ENCODE measurements at places on chromosomes 1 and 21.

GRCh38 chr1:62386351-62387121 lies 50.3 kb upstream of the USP1 start:
- DNase-seq, result no peak

GRCh38 chr21:43808832-43809251 lies 19.5 kb downstream of the RRP1 start:
- DNase-seq, result no peak

DNA sequence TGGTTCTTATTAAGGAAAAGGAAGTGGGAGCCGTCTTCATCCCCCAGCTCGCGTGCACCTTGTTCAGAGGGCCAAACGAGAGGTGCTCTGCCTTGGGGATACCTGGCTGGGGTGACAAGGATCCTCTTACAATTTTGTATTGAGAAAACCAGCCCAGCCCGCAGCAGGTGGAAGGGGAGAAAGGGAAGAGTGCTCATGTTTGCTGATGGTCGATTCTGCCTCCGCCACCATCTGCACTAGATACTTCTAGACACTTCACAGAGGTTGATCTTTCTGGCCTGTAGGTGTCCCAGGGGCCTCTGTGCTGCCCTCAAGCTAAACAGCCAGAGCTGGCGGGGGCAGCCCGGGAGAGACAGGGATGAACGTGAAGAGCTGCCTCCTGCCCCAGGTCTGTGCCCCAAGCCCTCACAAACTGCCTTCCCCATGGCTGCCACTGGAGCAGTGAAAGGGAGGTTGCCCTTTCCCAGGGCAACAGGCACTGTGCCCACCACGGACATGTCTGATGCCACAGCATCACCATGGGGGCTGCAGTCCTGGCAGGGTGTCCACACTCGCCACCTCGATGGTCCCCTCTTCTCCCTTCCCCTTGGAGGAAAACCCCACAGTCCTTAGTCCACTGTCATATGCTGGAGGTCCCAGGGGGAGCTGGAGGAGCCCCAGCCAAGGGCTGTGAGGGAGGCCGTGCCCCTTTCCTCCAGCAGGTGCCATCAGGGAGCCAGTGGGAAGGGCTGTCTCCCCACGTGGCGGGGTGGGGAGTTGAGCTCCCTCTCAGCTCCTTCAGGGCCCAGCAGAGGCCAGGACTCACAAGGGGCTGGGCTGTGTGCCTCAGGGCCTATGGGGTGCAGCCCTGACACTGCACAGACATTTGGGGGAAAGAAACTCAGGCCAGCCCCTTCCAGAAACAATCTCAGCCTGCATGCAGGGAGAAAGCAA lies 8.1 kb downstream of the ADPRS start:
- peak; percentile 60 for DNase-seq

GRCh38 chr1:8687039-8687438 lies 130.4 kb downstream of the RERE start:
- DNase-seq, result no peak

GRCh38 chr1:89550995-89551394 lies 26.4 kb downstream of the LRRC8B start:
- DNase-seq, result no peak

DNA sequence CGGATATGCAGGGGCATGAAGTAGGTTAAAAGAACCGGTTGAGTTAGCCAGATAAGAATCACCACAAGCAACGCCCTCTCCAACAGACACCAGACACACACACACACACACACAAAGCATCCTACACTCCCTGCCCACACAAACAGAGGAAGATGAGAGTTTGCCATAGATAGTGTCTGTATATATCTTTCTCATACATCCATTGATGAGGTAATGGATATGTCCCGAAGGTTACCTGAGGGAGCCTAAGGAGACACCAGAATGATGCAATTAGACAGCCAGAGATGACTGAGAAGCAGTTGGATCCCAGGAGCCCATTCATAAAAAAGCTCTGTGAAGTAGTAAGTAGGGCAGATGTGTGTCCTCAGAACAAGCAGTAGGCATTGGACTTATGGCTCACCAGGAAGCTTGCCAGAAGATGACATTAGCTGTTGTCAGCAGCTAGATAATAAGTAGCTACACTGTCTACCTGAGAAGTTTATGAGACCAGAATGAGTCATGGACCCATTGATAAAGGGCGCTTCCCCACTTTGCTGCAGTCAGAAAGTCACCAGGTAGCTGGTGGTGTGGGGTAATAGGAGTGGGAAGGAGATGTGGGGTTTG lies 247.0 kb downstream of the KCNT2 start:
- no peak for DNase-seq

DNA sequence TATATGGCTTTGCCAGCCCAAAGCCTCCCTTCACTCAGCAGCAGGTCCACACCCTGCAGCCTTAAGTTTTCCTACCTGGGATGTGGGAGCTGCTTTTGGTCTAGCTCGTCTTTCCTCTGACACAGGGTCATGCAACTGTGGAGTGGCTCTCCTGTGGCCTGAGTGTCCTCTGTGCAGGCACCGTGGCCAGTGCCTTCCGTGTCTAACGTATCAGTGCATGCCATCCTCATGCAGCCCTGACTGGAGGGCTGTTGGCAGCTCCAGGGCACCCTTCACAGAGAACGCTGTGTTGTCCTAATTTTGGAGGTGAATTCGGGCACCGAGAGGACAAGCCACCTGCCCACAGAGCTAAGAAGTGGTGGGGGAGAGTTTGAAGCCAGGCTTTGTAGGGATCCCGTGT lies 25.7 kb upstream of the C1orf174 start:
- no peak for DNase-seq

DNA sequence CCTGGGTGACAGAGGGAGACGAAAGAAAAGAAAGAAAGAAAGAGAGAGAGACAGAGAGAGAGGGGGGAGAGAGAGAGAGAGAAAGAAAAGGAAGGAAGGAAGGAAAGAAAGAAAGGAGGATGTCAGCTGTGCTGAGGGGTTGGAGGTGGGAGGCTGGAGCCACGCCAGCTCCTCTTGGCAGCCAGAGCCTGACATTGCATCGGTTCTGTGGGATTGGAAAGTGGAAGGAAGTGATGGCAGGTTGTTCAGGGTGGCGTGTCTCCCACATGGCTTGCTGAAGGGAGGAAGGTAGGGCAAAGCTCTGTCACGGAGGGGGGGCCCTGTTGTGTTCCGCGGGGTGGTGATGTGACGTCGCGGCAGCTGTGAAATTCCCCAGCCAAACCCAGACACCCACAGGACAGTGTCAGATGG lies 30.7 kb downstream of the EIF2D start:
- DNase-seq, result no peak

- DNase-seq, result no peak
These were observed 58.9 kb downstream of the LRRC40 start for GRCh38 chr1:70146488-70146887.

- no peak for DNase-seq
These were observed 110.7 kb upstream of the OLFM3 start for GRCh38 chr1:102107441-102107840.
